ENCODE measurements at places on chromosomes 2 and 18.

DNA sequence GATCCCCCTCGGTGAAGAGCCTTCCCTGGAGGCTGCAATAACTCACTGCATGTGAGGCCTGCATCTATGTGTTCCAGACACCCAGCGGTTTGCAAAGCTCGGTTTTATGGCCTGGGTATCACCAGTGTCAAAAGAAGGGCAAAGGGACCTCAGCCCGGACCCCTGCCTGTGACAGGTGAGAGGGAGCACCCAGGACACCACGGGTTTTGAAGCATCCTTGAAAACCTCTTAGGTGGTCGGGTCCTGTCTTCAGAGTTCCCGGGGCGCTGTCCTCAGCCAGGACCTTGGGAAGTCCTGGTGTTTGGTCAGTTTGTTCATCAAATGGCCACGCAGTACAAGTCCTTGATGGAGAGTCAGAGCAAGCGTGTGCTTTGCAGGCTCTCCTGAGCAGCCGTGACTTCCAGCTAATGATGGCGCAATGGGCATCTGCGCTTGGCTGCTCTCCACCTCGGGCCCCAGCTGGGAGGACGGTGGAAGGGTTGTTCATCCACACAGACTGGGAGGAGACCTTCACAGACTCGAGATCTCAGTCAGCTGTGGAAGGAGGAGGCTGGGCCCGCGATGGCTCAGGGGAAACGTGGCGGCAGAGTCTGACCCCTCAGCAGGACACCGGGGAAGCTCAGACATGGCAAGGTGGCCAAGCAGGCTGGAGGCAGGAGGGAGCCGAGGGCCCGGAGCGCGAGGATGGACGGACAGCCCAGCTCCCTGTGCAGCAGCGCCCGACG lies 113.1 kb upstream of the GPC1 start:
- DNase-seq = no peak

- DNase-seq = no peak
Observed at GRCh38 chr18:22466608-22467395, 49.1 kb upstream of the CTAGE1 start.

- DNase-seq = no peak
Observed at GRCh38 chr2:170238776-170239175, 60.8 kb downstream of the MYO3B start.

- DNase-seq = no peak
Observed at GRCh38 chr2:88281302-88282217, 111.4 kb downstream of the THNSL2 start.

- no peak for DNase-seq
Observed at GRCh38 chr2:26175466-26176278, 2.8 kb downstream of the GAREM2 start.

DNA sequence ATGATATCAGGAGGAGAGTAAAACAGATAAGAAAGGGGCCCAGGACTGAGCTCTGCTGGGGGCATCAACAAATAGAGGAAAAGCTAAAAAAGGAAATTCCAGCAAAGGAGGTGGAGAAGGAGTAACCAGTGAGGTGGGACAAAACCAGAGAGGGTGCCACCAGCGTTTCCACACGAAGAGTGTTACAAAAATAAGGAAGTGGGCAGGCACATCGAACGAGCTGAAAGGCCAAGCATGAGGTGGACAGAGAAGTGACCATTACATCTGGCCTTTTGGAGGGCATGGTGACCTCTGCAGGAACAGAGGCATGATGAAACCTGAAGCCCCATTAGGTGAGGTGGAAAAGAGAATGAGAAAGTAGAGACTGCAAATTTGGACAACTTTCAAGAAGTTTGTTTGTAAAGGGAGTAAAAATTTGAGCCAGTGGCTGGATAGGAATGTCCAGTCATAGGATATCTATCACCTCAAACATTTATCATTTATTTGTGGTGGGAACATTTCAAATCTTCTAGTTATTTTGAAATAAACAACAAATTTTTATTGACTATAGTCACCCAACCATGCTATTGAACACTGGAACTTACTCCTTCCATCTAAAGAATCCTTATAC lies 18.4 kb upstream of the VIT start:
- no peak for DNase-seq

DNA sequence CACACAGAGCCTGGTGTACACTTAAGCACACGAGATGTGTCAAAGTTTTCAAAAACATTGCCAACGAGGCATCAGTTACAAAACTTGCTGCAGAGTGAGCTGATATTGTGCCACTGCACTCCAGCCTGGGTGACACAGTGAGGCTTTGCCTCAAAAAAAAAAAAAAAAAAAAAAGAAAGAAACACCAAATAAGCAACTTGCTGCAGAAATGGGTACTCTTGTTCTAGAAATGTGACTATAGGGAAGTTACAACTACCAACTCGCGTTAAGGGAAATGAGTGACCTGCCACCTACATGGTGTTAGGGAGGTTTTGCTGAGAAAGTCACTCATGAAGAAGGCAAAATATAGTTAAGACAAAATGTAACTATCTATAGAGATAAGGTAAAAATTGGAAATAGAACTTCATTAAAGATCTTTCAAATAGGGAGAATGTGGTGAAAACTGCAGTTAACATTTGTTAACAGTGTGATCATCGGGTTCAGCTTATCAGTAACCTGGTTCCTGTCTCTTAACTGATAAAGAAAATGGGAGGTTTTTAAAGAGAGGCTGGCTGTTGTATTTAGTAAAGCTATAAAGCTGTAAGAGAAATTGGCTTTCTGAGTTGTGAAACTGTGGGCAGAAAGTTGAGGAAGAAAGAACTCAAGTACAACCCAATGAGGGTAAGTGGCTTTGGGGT lies at the start of gene IL1RL1:
Gene IL1RL1 (plus strand): TSS at position 600 of the 677 bp plus-strand sequence. CDS start 26,702 bp downstream, outside the sequence.
- DNase-seq = no peak

GRCh38 chr2:224970311-224970710 lies 72.0 kb downstream of the DOCK10 start:
- DNase-seq = no peak

GRCh38 chr2:6181525-6181924 lies 489.3 kb downstream of the SOX11 start:
- no peak for DNase-seq

- DNase-seq = no peak
Observed at GRCh38 chr2:142176941-142177340, 46.1 kb upstream of the LRP1B start.

DNA sequence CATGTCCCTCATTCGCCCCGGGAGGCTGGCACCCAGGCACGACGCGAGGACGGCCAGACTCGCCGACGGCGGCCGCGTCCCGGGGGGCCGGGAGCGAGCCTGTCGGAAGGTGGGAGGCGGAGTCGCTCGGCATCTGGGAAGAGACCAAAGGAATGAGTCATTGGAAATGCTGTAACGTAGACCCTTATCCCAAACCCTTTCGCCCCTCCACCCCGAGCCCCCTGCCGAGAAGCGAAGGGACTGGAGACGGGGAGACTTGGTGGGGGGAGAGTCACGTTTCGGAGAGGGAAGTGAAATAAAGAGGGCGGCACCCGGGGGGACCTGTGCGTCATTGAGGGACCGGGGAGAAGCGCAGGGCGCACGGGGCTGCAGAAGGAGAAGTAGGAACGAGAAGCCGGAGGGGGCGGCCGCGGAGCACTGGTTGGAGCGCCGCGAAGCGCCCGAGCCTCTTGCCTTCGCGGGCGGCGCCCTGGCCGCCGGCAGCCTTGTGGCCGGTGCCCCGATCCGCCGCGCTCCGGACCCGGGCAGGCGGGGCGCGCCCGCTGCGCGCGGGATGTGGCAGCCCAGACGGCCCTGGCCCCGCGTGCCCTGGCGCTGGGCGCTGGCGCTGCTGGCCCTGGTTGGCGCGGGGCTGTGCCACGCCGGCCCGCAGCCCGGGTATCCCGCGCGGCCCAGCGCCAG lies at the start of gene EMILIN2:
Gene EMILIN2 (plus strand): TSS at position 371 of the 681 bp plus-strand sequence. CDS start 183 bp downstream, at position 554.
- peak; percentile 70 for DNase-seq

- DNase-seq = no peak
Observed at GRCh38 chr18:12099160-12099559, 5.5 kb downstream of the ANKRD62 start.

DNA sequence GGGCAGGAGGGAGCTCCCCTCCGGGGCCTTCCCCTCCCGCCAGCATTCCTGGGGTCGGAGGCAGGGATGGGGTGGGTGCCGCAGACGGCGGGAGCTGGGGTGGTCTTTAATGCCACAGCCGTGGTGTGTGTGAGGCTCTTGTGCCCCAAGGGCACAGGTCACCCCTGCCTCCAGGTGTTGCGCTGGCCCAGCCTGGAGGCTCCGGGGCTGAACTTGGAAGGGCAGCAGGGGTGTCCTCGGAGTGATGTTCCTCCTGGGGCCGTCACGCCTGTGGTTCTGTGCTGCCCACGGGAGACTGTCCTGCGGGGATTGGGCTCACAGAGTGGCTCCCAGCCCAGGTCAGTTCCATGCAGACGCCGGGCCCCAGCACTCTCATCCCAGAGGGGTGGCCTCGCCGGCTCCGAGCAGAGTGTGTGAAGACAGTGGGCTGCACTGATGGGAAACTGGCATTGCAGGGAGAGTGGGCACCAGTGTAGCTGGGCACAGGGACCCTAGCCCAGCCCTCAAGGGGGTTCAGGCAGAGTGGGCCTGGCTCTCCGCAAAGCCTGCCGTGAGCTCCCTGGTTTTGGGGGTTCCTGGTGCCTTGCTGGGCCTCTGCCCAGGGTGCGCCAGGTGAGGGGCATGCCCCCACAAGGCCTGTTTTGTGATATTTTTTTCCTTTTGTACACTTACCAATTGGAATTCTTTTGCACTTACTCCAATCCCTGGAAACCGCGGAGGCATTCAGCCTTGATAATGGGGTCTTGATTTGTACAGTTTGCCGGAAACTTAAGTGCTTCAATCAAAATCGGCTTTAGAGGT lies 56.7 kb downstream of the NFATC1 start:
- DNase-seq = no peak

DNA sequence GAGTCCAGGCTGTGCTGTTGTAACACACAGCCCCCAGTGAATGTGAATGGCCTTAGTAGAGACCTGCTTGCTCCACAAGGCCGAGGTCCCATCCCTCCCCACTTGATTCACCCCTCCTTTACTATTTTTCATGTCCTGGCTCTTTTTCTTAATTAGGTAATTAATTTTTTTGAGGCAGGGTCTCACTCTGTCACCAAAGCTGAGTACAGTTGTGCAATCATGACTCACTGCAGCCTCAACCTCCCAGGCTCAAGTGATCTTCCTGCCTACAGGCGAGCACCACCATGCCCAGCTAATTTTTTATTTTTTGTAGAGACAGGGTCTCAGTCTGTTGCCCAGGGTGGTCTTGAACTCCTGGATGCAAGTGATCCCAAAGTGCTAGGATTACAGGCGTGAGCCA lies 19.3 kb downstream of the FBLN7 start:
- peak; percentile 23 for DNase-seq

- DNase-seq = no peak
Observed at GRCh38 chr2:150479075-150479915, 8.2 kb downstream of the RND3 start.

GRCh38 chr18:69022426-69022825 lies 224.5 kb downstream of the CCDC102B start:
- DNase-seq = no peak

DNA sequence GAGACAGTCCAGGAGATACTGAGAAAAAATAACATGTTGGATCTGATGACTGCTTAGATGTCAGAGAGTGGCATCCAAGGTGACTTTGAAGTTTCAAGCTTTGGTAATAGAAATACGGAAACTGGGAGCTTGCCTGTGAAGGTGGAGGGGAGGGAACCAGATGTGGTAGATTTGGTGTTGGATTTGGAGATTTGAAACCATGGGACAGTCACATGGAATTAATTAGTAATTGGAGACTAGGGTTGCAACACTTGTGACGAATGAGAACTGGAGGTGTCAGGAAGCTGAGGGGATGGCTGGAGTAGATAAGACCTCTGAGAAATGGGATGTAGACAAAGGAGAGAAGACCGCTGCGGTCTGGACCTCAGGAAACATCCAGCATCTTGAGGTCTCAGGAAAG lies 46.7 kb downstream of the RPL37A start:
- DNase-seq = no peak

DNA sequence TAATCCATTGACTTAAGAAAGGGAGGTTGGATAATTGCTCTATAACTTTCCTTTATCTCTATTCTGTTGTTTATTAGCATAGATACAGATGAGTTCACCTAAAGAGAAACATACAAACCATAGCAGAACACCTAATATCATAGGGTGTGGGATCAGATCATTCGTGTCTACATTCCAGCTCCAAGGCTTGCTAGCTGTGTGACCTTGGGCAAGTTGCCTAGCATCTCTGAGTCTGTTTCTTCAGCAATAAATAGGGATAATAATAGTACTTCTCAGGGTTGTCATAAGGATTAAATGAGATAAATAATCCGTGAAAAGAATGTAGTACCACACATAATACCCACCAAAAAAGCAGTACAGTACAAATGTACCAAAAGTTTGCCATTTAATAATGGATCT lies 126.2 kb downstream of the PLB1 start:
- DNase-seq = no peak

- DNase-seq = no peak
Observed at GRCh38 chr18:79483971-79484491, 88.3 kb downstream of the NFATC1 start.

- DNase-seq = no peak
Observed at GRCh38 chr2:234712421-234712935, 215.6 kb upstream of the ARL4C start.

DNA sequence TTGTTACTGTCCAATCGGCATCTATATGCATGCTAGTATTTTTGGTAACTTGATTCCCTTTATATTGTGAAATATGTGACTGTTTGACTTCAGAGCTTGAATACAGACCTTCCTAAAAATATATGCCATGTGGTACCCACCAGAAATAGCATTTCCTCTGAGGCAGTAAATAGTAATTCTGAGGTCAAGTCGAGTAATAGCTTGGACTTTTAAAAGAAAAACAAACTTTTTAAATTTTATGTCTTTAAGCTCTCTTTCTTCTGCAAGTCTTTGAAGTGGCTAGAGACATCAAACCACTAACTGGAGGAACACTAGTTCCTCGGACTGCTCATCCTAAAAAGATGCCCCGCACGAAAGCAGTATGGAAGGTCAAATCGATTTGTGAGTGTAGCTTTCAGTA lies 396.8 kb upstream of the SLC14A2 start:
- no peak for DNase-seq

- DNase-seq = no peak
Observed at GRCh38 chr2:136005462-136006196, 20.2 kb upstream of the DARS1 start.

DNA sequence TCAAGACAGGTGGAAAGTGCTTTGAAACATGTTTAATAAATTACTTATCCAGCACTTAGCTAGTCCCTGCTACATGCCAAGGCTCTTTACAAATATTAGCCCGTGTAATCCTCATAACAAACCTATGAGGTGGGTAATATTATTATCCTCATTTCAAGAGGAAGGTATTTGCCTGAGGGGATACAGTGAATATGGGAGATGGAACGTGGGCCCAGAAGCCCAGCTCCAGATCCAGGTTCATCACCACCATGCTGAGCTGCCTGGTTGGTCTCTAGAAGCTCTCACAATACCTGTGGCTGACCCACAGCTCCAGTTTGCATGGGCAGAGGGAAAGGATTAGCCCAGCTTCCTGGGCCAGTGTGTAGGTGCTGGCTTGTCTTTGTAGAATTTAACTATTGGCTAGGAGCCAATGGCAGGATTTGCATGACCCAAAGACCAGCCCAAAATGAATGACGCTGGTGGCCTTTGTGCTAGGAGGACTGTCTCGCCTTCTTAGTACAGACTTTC lies 61.6 kb upstream of the ATP8B1 start:
- DNase-seq = no peak

All from stimulated activated CD8-positive, alpha-beta memory T cell treated with anti-CD3 and anti-CD28 coated beads, Interleukin-4, amount 100 ng/mL, for 48 hours (primary cell).